Activated CD8-positive, alpha-beta memory T cell treated with anti-CD3 and anti-CD28 coated beads, Interleukin-2, amount 50 U/mL, for 4 hours (primary cell): ENCODE measurements at places on chromosomes 11 and 22.

- no peak for DNase-seq
Measured at GRCh38 chr22:45922661-45923060, 54.3 kb downstream of the WNT7B start.

DNA sequence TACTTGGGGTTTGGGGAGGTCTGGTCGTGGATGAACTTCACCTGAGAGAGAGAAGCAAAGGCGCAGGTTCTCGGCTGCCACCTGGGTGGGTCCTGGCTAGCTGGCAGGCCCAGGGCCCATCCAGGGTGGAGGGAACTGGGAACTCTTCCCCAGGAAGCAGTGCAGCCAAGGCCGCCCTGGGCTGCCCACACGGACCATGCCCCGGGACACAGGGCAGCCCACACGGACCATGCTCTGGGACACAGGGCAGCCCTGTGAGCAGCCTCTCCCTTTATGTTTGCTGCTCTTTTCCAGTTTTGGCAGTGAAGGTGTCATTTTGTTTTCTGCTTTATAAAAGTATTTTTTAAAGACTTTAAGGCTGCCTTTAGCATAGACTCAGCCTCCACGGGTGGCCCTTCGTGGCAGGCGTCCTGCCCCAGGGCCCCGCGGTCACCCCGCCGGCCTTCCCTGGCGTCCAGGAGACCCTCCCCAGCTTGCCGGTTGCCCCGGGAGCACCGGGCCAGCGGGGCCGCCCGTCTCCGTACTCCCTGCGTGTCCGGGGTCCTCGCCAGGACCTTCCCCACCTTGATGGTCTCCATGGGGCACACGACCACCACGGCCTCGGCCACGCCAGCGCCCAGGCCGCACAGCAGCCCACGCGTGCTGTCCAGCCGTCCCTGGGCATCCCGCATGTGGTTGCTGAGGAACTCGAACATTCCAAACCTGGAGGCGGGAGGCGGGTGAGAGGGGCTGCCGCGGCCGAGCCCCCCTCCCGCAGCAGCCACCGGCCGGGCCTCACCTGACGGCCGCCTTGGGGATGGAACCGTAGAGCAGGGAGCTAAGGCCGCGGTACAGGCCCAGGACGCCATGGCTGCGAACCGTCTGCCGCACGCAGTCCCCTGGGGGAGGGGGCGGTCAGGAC, 1.1 kb downstream of the SLC25A1 start:
- no peak for DNase-seq

DNA sequence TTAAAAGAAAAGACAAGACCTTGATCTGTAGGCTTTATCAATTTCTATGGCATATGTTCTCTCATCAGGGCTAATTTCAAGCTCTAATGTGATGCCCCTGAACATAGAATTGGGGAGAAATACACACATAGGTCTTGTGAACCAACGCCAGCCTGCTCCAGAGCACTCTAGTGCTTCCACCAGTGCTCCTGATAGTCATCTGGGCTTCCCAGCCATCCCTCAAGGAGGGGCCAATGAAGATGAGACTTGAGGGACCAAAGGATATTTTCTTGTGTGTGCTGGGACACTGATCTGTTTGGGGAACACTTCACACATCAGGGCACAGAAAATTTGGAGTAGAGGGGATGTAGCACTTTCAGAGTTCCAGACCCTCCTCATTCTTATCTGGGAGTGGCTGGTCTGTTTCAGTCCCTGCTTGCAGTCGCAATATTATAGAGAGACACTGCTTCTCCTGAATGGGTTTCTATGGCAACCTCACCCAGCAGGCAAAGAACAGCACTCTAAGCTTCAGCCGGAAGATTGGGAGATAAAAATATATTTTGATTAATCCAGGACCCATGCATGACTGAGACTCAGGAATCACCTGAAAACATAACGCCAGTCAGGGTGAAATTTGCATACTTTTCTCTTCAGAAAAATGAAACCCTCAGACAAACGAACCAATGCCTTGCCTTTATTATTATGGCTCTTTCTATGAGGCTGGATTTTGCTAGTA, 28.4 kb upstream of the SCN3B start:
- no peak for DNase-seq

GRCh38 chr11:124884340-124884739, 13.3 kb downstream of the ROBO4 start:
- no peak for DNase-seq

DNA sequence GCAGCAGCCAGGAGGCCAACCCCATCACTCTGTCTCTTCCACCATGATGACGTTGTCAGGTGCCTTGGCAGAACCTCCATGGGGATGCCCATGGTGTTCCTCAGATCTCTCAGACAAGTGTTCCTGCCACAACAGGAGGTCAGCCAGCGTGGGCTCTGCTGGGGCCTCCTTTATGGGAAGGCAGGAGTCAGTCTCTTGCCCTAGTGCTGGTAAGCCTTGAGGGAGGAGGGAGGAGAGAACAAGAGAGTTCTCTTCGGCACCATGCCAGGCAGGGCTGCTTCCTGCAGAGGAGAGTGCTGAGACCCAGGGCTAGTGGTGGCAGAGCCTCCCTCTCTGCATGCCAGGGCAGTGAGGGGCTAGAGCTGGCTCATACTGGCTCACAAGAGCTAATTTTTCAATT, 32.5 kb downstream of the GNAZ start:
- no peak for DNase-seq

- no peak for DNase-seq
Measured at GRCh38 chr11:131754671-131755070, 384.3 kb downstream of the NTM start.

DNA sequence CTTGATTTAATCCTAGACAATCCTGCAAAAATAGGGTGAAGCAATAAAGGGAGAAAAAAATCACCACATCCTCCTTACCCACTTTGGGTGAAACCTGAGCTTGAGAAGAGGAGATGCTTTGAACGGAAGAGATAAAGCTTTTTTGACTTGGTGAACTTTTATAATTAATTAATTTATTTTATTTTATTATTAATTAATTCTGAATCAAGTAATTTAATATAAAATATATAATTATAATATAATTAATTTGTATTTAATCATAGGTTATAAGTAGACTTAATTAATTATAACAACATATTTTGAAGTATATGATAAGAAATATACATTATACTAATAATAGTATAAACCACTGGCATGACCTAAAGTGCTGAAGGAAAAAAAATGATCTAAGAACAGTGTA, 2164.8 kb downstream of the LRRC4C start:
- DNase-seq = no peak

- no peak for DNase-seq
Measured at GRCh38 chr11:35845860-35846259, 98.0 kb upstream of the LDLRAD3 start.

GRCh38 chr11:17531636-17532113, 12.5 kb downstream of the USH1C start:
- DNase-seq = no peak

DNA sequence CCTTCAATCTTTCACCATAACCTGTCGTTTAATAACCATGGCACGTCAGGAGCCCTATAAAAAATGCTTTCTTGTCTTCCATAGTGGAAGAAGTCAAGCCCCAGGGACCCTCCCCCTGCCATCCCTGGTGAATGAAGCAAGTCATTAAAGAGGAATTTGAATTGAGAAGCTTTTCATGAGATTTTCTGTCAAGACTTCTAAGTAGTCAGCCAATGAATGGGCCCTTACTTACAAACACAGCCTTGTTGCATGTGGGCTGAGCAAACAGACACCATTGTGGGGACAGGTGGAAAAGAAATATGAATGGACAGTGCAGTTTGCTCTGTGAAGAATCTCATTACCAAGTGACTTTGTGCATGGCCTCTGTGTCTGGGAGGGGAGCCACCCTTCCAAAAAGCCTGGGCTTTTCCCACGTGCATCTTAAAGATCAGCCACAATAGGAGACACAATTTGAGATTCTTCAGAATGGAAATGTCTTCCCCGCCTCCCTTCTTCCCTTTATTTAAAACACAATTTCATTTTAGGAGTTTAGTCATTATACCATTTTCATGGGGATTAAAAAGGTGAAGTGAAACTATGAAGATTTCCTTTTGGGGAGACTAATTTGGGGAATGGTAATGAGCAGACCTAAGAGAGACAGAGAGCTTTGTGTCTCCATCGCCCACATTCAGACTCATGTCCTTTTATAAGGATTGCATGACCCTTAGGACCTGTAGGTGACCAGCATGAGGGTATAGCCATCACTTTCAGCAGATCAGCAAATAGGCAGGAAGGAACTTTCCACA, 152.0 kb downstream of the LRRC4C start:
- DNase-seq = no peak

DNA sequence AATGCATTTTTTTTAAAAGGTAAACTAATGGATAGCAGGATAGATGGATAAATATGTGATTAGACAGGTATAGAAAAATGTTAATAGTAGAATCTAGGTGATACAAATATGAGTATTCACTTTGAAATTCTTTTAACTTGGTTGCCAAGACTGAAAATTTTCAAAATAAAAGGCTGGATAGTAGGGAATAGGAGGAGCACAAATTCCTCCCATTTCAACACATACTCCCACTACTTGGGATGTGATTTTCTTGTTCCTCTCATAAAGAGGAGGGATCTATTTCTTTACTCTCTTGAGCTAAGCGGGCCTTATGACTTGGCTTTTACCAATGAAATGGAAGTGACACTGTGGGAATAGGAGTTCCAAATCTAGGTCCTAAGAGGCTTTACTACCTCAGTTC, 35.9 kb downstream of the PIK3C2A start:
- DNase-seq = no peak

- no peak for DNase-seq
Measured at GRCh38 chr11:93407777-93408401, 77.3 kb downstream of the DEUP1 start.

DNA sequence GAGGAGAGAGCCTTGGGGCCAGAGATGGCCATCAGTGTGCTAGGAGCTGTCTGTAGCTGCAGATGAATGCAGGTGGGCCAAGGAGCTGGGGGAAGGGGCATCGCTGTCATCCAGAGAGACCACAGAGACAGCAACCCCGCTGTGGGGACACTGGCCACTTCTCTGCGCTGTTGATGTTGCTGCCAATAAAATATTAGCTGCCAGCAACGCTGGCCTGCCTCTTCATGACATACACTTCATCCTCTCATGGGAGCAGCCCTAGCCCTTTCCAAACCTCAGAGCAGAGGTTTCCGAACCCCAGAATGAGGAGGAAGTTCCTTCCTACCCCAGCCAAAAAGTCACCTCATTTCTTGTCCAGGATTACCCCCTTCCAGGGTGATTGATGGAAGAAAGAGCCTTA, 106.2 kb downstream of the PARVA start:
- no peak for DNase-seq

DNA sequence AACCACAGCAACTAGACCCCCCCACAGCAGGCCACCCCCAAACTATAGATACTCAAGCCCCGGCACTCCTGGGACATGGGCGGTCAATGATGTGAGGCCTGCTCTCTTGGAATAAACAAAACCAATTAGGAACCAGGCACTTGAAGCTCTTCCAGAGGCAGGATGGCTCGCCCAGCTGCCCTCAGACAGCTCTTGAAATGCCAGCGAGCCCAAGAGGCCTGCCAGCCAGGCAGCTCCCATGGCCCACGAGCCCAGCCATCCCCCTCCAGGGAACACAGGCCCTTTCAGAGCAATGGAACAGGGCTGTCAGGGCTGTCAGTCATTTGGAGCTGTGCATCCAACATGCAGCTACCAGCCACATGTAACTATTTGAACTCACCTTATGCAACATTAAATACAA, 34.0 kb upstream of the TFIP11 start:
- no peak for DNase-seq

DNA sequence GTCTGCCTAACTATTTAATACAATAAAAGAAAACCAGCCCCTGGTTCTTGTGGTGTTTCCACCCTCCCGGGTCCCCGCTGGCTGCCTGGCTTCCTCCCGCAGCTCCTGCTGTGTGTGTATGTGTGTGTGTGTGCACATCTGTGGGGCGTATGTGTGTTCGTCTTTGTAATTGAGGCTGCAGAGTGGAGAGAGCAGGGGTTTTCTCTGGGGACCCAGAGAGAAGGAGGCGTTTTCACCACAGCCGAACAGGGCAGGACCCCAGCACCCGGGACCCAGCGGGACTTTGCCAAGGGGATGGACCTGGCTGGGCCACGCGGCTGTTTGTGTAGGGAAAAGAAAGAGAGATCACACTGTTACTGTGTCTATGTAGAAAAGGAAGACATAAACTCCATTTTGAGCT, 42.7 kb downstream of the IGLL1 start:
- peak; percentile 3 for DNase-seq

DNA sequence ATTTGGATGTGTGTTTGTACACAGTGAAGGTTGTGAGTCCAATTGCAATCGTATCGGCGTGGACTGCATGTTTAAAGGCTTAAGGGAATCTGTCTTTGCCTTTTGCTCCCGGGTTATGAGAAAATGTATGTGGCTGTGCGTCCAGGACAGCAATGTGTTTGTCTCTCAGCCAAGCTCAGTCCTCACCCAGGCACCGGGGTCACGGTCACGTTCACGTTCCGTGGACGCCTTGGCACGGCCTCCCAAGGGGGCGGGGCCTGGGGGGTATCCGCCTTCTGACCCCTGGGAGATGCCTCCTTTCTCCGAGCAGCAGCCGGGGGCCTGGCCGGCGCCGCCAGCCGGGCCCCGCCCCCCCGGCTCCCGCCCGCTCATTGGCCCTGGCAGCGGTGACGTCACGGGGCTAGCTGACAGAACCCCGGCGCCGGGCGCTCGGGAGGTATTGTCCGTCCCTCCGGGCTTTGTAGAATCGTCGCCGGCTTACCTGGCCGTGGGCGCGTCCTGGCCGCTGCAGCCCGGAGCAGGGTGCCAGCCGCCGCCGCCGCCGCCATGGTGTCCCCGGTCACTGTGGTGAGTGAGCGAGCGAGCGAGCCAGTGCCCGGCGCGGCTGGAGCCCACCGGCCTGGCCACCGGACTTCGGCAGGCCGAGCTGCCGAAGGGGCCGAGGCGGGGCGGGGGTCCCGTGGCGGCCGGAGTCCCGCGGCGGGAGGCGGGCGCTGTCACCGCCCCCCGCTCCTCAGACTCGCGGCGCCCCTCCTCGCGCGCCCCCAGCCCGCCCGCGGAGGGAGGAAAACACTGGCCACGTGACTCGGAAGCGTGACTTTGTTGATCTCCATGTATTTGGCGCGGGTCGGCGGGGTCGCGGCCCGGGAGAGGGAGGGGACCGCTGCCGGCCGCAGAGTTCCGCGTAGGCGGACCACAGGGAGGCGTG, at the start of gene TMEM86A:
Gene TMEM86A, plus strand, starts transcription at position 439 of the 928 bp plus-strand sequence. Its CDS starts 108 bp downstream, at position 547.
- peak; percentile 93 for DNase-seq

- DNase-seq = no peak
Measured at GRCh38 chr11:12430954-12431595, 53.7 kb downstream of the PARVA start.

DNA sequence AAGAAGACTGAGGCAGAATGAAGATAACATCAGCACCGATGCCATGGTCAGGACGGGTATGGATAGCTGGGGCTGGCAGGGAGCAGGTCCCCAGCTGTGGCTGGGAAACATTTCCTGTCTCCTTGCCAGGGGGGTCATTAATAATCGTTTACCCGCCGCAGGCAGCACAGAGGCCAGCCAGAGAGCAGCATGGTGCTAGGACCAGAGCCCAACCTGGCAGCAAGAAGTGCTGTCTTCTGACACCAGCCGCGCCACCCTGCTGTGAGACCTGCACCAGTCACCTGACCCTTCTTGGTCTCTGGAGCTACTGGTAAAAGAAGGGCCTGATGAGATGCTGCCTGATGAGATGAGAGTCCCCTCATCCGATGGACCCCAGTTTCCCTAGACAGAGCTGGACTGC, 36.3 kb downstream of the PDE2A start:
- no peak for DNase-seq

GRCh38 chr11:78667461-78667860, 92.8 kb upstream of the NARS2 start:
- DNase-seq = no peak
